ENCODE measurements at places on chromosomes 4 and X.

DNA sequence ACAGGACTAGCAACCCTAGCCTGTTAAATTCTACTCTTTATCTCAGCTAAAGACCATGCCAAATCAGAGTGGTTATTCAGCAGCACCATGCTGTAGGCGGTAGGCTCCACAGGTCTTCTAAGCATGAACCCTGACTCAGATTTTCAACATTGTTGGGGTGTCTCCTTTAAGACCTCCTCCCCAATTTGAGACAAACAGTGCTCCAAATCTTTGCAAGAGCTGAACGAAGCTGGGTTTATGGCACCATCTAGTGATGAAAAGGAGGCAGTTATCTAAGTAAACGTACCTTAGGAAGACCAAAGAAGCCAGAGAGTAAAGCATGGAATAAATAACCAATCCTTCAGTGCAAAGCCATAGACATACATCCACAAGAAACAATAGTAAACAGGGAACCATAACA lies 334.5 kb upstream of the SLC7A11 start:
- DNase-seq = peak; percentile 42

- no peak for DNase-seq
Measured at GRCh38 chr4:26217961-26218676, 102.7 kb upstream of the RBPJ start.

DNA sequence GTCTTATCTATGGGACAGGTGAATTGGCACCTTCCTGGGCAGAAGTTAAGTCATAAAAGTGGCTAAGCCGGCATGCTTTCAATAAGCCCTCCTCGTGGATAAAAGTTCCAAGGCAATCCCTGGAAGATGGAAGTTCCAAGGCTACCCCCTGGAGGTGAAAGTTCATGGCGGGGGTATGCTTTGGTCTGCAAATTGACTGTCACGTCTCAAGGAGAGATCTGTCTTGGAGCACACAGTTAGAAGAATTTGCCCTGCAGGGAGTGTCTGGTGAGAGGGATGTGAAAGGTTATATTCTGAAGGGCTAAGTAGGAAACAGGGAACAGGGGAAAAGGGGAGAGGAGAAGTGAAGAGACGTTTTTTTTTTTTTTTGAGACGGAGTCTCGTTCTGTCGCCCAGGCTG lies 26.2 kb upstream of the GPR173 start:
- no peak for DNase-seq

- no peak for DNase-seq
Measured at GRCh38 chr4:169099771-169100180, 89.7 kb upstream of the CBR4 start.

GRCh38 chr4:100189820-100190642 lies at the start of gene DDIT4L:
Gene DDIT4L (minus strand): TSS chr4:100190468. CDS start chr4:100189983, 485 bp downstream.
- DNase-seq = no peak

- DNase-seq = peak; percentile 45
Measured at GRCh38 chr4:27010334-27010940, 149.8 kb downstream of the STIM2 start.

- no peak for DNase-seq
Measured at GRCh38 chrX:136725441-136726104, 55.2 kb downstream of the ARHGEF6 start.

- DNase-seq = no peak
Measured at GRCh38 chrX:64190136-64190740, 15.3 kb downstream of the AMER1 start.

- no peak for DNase-seq
Measured at GRCh38 chr4:76708971-76709771, 188.8 kb downstream of the SOWAHB start.

GRCh38 chrX:27918799-27919198 lies 62.5 kb downstream of the DCAF8L1 start:
- DNase-seq = no peak

DNA sequence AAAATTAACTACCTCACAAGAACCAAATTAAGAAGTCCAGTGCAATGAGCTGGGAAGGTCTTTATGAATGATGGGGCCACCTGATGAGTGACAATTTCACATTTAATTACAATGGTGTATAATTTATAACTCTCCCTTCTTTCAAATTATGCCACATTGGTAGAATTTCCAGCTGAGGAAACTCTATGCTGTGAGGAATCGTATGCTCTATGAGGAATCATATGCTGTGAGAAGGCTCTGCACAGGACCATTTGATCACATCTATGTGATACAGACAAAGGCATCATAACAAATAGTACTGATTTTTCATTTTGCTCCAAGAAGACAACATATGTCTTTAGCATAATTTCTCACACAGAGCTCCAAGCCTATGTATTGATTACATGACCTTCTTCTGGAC lies 69.3 kb downstream of the PDHA2 start:
- no peak for DNase-seq

DNA sequence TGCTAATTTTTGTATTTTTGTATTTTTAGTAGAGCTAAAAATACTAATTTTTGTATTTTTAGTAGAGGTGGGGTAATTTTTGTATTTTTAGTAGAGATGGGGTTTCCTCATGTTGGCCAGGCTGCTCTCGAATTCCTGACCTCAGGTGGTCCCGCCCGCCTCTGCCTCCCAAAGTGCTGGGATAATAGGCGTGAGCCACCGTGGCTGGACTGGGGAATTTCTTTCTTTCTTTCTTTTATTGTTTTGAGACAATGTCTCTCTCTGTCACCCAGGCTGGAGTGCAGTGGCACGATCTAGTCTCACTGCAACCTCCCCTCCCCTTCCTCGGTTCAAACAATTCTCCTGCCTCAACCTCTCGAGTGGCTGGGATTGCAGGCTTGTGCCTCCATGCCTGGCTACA lies 83.0 kb downstream of the FAM193A start:
- DNase-seq = no peak

GRCh38 chr4:64584125-64584524 lies 174.9 kb upstream of the TECRL start:
- no peak for DNase-seq

- DNase-seq = no peak
Measured at GRCh38 chr4:182629096-182629495, 288.1 kb downstream of the DCTD start.

DNA sequence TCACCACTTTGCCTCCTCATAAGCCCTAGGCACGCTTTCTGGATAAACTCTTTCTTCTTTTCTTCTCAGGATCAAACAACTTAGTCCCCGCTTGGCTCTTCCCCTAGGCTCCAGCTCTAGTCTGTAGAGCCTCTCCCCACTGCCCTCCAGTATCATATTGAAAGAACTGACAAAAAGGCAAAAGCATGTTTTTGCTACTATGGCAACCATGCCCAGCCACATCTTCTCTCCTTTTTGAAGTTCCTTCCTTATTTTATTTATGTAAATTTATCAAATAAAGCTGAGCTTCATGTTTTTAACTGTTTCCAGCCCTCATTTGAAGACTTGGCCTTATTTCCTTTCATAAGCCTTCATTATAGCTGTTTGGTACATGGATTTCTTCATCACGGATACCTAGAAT lies 86.0 kb upstream of the LIMCH1 start:
- no peak for DNase-seq

DNA sequence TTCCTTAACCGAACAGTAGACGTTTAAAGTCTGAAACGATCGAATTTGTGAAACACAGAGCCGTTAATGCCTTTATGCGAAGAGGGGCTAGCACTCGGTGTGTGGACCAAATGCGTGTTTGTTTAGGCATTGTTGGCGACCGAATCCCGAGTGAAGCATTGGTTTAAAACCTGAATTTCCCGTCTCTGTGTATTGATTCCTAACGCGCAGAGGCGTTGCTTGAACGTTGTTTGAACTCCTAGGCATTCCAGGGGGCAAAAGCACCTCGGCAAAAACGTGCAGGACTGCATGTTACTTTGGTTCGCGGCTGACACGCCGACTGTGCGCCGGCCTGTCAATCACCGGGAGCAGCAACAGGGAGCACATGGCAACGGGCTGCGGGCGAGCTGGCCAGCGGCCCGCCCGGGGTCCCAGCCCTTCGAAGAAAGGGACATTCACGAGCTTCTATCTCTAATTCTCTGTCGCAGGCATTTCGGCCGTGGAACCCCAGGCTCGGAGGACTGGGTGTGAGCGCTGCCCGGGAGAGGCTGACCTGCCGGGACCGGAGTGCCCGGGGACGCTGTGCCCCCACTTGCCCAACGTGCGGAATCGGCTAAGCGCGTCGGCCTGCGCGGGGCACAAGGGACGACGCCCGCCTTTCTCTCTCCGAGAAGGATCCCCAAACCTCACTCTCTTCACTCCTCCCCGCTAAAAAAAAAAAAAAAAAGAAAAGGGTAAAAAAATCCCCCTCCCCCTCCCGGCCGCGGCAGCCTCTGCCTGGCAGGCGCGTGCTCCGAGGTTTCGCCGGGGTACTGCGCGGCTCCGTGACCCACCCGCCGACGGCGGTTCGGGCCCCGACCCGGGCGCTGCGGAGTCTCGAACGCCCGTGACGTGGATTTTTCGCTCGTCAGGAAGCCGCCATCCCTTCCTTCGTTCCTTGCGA lies 810 bp downstream of the SPRY1 start:
- no peak for DNase-seq

DNA sequence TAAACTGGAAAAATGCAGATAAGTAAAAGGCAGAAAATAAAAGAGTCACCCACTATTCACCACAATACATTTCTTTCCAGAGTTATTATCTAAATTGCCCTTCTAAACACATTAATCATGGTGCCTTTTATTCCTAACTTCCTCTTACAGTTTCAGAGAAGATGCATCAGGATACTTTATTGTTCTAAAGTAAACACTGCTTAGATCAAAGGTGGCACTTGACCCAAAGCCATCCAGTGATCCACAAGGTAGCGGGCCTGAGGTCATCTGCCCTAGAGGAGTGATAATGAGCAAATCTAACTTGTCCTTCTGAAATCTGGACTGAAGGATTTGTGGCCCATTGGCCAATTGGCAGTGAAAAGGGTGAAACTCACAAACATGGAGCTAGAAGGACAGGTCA lies 12.0 kb upstream of the TMEM154 start:
- DNase-seq = no peak

GRCh38 chr4:38560340-38560739 lies 103.7 kb upstream of the KLF3 start:
- DNase-seq = no peak

- DNase-seq = peak; percentile 15
Measured at GRCh38 chr4:28228561-28229491, 1368.2 kb downstream of the STIM2 start.

- no peak for DNase-seq
Measured at GRCh38 chr4:76568262-76568661, 133.2 kb downstream of the SHROOM3 start.

DNA sequence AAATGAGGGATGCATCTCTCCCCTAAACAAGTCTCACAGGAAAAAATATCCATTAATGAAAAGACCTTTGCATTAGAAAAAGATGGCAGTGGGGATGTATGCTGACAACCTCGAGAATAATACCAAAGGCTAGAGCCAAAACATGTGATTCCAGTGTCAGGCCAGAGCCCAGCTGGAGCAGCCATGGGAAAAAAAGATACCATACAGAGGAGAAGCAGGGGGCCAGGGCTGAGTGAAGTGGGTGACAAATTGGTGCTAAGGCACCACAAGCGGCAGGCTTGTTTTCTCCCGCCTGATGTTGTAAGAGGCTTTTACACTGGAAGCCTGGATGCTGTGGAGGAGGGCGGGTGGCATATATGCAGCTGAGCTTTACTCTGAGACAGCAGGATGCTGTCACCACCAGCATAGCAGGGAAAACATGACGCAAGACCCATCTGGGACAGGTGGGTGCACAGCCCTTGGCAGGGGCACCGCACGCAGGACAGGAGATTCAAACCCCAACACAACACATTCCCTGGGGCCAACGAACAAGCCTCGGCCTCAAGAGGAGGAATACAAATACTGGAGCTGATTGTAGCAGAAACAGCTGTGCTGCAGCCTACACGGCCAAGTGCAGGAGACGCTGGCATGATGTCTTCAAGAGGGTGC lies 91.9 kb downstream of the TSPAN5 start:
- DNase-seq = no peak

DNA sequence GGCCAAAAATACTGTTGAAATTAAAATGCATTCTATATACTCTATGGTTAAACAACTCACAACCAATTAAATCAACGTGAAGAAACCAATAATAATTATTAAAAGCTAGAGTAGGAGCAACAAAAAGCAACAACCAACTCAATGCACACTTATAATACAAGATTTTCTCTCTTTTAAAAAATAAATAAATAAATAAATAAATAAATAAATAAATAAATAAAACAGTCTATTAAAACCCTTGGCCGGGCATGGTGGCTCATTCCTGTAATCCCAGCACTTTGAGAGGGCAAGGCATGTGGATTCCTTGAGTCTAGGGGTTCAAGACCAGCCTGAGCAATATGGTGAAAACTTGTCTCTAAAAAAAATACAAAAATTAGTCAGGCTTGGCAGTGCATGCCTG lies 62.7 kb downstream of the ENOX2 start:
- no peak for DNase-seq

- DNase-seq = no peak
Measured at GRCh38 chrX:13763489-13763888, 28.9 kb downstream of the OFD1 start.

DNA sequence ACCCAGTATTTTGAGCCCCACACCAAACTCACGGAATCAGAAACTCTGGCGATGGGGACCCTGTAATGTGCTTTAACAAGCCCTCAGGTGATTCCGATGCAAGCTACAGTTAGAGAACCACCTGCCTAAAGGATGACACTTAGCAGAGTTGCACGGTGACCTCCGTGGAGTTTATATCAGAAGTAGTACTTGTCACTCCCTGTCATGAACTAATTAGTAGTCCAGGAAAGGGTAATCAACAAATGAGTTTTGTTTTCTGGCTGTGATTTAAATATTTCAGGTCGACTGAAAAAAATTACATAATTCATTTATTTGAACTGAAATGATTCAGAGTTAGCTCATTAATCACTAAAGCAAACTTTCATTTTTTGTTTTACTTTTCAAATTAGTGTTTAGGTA lies 56.4 kb downstream of the TMA16 start:
- DNase-seq = no peak

DNA sequence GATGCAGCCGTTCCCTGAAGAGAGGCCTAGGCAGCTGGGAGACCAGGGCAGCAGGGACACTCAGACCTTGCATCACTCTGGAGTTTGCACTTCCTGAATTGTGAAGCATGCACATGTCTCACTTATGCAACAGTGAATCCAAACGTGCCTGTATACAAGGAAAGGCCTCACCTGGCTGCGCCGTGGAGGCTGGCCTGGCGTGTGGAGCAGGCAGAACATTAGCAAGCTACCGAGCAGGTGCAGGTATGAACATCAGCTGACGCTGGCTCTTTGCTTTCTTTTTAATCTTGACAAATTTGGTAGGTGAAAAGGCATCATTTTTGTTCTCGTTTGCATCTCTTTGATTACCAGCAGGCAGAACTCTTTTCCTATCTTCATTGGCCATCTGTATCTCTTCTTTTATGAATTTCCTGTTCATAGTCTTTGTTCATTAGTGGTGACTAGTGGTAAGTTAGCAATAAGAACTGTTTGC lies 37.1 kb upstream of the IRAK1 start:
- no peak for DNase-seq

DNA sequence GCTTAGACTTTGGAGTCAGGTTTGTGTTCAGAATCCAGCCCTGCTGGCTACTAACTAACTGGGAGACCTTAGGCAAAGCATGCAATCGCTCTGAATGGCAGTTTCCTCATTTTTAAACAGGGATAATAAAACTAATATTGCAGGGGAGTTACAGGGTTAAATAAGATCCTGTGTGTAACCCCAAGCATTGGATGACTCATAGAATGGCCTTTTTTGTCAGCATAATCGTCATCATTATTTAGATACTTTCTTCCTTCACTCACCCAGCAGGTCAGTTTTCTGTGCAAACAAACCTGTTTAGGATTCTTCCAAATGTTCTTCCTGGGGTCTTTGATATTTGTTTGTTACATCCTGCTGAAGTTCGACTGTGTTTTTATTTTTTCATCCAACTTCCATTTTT lies 208.2 kb downstream of the EVC2 start:
- DNase-seq = no peak

- no peak for DNase-seq
Measured at GRCh38 chr4:105193536-105193935, 46.9 kb downstream of the TET2 start.

GRCh38 chrX:39171686-39172085 lies 370.4 kb downstream of the MID1IP1 start:
- DNase-seq = no peak
